ENCODE measurements at places on chromosomes 3 and 15.
A peak's percentile ranks its signal among the peaks of the same experiment; 100 is the strongest.

DNA sequence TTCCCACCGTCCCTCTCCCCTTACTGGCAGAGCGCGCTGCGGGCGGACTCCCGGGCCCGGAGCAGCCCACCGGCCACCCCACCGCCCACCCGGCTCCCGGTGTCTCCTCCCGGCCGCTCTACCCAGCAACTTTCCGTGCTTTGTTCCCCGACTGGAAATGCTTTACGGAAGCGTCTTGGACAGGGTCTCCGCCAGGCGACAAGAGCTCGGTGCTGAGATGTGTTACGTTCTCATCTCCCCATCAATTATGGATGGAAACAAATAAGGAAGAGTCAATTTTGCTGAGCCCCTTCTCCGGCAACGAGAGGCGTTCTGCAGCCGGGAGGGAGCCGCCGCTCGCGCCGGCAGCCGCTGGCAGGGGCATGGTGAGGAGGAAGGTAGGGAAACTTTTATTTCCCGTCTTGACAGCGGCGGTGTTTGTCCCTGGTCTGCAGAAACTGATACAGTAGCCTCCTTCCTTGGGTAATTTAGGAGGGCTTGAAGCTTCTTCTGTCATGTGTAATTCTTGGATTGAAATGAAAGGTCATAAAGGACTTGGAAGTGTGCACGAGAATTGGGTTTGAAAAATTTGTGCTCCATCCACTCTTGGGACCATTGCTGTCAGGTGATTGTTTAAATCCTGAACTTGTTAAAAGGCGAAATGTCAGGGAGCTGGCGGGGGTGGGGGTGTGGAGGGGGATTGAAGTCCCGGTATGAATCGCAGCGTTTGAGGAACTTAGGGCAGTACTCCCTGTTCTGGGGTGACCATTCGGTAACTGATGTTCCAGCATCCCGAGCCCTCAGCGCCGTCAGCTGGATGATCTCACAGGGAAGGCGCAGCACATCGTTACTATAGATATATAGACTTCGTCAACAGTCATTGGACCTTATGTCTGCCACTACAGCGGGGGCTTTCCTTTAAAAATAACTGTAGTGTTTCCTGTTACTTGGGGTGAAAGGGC, 1.5 kb downstream of the SEMA6D start:
- no peak for DNase-seq

DNA sequence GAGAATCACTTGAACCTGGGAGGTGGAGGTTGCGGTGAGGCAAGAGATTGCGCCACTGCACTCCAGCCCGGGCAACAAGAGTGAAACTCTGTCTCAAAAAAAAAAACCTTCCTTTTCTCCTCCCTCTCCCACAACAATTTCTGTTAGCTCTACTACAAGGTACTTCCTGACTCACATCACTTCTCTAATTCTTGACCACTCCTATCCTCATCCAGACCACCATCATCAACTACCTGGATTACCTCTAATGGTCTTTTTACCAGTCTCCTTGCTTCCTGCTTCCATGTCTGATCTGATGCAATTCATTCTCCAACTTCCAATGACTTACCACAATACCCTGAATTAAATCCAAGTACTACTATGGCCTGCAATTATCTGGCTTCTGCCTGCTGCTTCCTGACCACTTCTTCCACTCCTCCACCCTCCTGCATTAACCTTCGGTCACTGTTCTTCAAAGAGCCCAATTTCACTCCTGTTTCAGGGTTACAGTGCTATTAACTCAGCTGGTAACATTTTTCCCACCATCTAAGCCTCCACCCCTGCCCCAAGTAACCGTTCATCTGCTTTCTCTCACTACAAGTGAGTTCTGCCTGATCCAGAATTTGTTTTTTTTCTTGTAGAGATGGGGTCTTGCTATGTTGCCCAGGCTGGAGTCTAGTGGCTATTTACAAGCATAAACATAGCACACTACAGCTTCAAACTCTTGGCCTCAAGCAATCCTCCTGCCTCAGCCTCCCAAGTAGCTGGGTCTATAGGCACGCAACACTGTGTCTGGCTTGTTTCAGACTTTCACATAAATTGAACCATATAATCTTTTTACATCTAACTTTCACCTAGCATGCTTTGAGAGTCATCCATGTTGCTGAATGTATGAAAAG, 27.8 kb downstream of the DCAF1 start:
- DNase-seq: no peak

DNA sequence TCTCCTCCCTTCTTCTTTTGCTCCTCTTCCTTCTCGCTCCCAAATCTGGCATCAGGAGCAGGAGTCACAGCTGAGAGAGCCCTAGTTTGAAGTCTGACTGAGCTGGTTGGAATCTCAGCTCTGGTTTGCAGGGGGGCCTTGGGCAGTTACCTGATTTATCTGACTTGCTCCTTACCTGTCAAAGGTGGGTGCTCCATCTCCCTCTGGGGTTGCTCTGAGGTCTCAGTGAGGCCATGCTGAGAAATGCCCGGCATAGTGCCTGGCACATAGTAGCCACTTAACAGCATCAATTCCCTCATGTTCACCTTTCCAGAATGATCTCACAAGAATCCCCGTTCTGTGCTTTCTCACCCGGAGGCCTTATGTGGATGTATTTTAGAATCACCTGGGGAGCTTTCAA, 121.2 kb upstream of the CTDSPL start:
- no peak for DNase-seq

GRCh38 chr3:56990641-56991015, 69.8 kb upstream of the SPATA12 start:
- no peak for DNase-seq

DNA sequence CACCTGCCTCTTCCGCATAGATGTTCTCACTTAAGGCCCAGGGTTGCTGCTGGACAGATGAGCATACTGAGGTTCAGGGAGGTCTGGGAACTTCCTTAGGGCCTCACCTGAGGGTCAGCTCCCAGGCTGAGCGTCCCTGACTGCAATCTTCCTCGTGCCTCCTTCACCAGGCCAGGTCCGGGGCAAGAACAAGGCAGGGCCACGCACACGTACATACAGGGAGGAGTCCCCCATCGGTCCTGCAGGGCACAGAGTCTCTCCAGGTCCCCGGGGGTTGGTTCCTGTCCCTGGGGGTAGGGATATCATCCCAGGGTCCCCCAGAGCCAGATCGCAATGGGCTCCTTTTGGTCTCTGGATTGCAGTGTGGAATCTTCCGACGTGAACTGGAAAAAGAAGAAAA, 130.1 kb downstream of the LRRK1 start:
- DNase-seq: no peak

GRCh38 chr3:188298585-188298984, 144.6 kb downstream of the LPP start:
- DNase-seq: no peak

DNA sequence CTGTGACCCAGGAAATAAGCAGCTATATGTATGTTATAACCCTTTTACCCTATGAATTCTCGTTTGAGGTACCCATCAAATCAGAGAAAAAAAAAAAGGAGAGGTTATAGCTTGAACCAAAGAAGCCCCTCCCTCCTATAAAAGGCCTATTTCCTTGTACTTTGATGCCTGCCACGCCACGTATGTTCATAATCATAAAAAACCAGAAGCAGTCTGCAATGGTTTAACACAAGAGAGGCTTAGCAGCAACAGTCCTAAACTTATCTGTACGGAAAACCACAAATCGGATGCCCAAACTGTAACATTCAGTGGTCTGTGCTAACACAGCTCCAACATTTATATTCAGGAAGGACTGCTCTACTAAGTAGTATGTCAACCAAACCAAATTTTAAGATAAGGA, 21.2 kb downstream of the CCR8 start:
- DNase-seq: no peak

DNA sequence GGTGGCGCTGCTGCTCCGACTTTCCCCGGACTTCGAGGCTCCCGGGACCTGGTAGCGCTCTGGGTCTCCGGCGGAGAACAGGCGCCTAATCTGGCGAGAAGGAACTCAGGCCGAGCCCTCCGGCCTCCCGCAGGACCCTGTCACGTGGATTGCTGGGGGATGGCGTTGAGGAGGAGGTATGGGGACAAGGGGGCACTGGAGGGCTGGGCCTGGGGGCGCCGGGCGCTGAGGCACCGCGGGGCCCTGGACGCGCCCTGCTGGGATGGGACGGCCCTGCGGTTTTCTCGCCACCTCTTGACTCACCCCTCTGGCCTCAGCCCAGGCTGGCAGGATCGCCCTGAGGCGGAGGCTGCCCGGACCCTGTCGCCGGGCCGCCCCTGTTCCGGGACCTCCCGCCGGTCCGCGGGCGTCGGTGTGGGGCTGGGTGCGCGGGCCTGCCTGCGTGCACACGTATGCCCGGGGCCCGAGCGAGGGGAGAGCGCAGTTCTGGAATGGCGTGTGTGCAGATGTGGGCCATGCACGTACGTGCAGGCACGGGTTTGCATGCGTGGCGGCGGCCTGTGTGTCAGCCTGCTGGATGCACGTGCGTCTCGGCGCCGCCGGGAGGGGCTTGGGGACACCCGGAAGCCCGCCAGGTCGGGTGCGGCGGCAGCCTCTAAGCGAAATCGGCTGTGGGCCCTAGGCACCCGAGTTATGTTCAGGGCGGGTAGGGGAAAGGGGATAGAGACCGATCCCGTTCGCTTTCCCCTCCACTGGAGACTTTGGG, 752 bp downstream of the C15orf39 start:
- DNase-seq: peak; percentile 86

GRCh38 chr3:49255718-49256511, 21.1 kb downstream of the C3orf62 start:
- DNase-seq: no peak

- no peak for DNase-seq
These were observed 57.5 kb upstream of the SIN3A start for GRCh38 chr15:75508840-75509532.

- DNase-seq: no peak
These were observed 123.6 kb downstream of the RPL22L1 start for GRCh38 chr3:170746175-170746942.

- no peak for DNase-seq
These were observed 9.1 kb downstream of the GRM2 start for GRCh38 chr3:51715977-51716294.

- no peak for DNase-seq
These were observed 3.9 kb downstream of the TMEM43 start for GRCh38 chr3:14128724-14129123.

- DNase-seq: no peak
These were observed 289.1 kb upstream of the SUCLG2 start for GRCh38 chr3:67943546-67943945.

- DNase-seq: no peak
These were observed 8.8 kb downstream of the RASGRP1 start for GRCh38 chr15:38555686-38556334.

- DNase-seq: no peak
These were observed 38.3 kb upstream of the IQCF6 start for GRCh38 chr3:51817375-51817774.

GRCh38 chr3:33597257-33597689, 120.8 kb downstream of the CLASP2 start:
- no peak for DNase-seq

GRCh38 chr15:77865106-77865610, 212.4 kb downstream of the TBC1D2B start:
- no peak for DNase-seq

DNA sequence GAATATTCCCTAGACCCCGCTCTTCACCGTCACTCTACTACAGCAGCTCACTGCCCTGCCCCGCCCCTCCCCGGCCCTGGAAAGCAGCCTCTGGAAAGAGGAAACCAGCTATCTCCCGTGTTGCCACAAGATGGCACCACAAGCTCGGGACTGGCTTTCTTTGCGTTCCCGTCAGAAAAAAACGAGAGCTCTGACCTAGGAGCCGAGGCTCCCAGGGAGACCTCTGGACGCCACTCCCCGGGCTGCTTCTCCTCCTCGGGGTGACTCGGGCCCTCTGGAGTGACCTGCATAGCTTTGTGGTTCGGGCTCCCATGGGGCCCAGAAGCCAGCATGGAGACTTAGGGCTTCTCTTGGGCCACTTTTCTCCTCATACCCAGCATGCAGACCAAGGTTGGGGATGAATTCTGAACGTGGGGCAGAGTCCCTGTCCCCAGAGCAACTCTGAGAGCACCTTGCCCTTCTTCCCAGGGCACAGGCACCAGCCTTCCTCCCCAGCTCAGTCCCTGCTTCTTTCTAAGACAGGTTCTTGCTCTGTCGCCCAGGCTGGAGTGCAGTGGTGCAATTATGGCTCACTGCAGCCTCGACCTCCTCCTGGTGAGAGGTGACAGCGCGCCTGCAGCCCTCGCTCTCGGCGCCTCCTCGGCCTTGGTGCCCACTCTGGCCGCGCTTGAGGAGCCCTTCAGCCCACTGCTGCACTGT, 19.0 kb downstream of the STOML1 start:
- DNase-seq: peak; percentile 87

- no peak for DNase-seq
These were observed 49.9 kb upstream of the LINGO1 start for GRCh38 chr15:77682564-77682963.

GRCh38 chr15:40204100-40204499, 34.8 kb upstream of the PAK6 start:
- no peak for DNase-seq

- DNase-seq: no peak
These were observed 69.6 kb upstream of the THBS1 start for GRCh38 chr15:39511000-39511915.

DNA sequence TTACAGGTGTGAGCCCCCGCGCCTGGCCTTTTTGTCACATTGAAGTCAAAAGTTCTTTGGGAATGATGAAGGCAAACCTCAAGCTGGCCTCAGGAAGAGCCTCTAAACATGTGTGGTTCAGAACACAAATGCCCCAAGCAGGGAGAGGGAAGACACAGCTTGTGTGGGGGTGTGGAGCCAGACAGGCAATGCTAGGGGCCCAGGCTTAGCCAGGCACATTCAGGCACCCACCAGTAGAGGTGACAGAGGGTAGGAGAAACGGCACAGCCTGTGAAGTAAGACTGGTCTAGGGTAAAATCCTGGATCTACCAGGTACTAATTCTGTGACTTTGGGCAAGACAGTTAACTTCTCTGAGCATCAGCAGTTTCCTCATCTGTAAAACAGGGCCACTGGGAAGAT, 3.5 kb downstream of the HDC start:
- no peak for DNase-seq

DNA sequence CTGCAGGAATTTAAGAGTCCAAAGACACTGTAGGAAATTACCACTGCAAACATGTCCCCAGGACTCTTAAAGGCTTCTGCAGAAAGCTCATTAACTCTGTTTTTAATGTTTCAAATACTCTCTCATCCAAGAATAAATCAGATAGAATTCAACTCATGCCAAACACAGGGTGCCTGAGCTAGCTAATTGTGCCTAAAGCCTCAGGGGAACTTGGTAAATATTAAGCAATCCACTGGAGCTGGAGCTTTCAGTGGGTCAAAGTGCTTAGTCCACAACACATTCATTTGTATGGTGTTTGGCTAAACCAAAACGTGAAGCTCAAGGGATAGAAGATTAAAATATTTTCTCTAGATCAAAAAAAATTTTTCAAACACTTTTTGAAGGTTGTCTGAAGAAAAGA, 131.4 kb downstream of the THRB start:
- DNase-seq: no peak

GRCh38 chr3:20186600-20187004, 596 bp upstream of the SGO1 start:
- DNase-seq: no peak

- DNase-seq: peak; percentile 13
These were observed 3.7 kb downstream of the PAK6 start for GRCh38 chr15:40242601-40243000.
